ENCODE measurements at places on chromosomes 13 and 19.

DNA sequence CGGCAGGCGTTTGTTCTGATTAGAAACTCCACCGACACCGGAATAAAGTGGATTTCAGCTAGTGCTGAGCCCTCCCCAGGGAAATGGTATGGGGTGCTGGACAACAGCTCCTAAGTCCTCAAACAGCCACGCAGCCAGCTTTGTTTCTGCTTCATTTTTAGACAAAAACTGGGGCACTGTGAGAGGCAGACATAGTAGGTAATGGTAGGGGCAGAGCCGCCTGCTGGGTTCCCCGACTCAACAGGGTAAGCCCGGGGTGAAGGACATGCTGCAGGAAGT lies 39.7 kb downstream of the CARS2 start:
- no peak for DNase-seq

- DNase-seq, result no peak
Observed at GRCh38 chr13:95710313-95710712, 33.4 kb downstream of the DNAJC3 start.

DNA sequence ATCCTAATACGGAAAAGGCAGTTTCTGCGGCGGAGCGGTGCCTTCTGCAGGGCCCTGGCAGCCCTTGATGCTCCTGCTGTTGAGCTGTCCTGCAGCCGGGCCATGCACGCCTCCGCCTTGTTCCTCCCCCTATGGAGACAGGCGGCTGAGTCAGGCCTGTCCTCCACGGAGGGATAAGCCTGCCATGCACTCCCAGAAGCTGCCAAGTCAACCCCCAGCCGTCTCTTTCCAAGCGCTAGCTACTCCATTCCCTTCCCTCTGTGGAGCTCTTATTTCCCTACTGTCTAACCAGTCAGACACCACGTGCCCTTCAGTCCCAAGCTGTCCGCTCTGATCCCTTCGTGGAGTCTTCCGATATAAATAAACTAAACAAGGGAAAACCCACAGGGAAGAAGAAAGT lies 197.0 kb downstream of the COL4A1 start:
- no peak for DNase-seq

GRCh38 chr19:15430526-15431120 lies 11.8 kb upstream of the AKAP8L start:
- DNase-seq, result no peak

DNA sequence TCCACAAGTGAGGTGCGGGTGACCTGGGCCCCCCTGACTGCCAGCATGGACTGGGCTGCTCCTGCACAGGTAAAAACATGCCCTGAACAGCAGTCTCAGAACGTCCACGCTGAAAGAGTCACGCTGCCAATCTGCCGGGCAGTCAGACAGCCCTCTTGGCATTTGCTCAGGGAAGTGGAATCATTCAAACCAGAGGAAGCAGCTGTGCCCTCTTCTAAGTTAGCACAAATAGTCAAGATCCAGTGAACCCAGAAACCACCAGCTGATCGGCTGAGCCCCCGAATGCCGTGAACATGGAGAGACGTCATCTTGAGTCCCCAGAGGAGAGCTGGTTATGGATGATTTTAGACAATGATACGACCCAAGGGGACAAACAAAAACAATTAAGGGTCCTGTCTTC lies 34.4 kb downstream of the KLF2 start:
- no peak for DNase-seq

- DNase-seq, result no peak
Observed at GRCh38 chr19:47485210-47485609, 1.2 kb upstream of the KPTN start.

DNA sequence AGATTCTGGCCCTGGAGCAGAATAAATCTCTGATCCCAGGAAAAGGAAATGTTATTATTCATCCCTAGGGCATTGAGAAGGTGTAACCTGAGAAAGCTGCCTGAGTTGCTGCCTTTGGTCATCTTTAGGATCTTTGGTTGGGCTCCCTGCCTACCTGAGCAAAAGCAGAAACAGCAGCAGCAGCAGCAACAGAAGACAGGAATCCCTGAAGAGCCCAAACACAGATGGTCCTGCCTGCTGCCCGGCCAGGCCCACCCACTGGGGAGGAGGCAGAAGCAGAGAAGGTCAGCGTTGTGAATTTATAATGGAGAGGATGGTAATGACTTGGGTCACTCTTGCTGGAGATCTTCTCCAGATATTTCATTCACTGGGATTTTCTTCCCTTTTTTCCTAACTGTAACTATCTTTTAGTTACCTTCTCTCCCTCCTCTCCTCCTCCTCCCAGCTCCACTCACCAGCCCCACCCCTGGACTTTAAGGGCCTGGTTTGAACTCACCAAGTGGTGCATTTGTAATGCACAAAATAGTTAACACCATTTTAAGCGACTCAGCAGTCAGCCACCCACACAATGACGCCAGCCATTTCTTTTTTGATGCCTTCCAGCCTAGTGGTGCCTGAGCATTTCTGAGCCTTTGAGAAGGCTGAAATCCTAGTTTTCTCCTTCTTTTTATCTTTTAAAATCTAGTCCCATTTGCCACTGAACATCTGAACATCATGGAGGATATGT lies 91.7 kb downstream of the HSPH1 start:
- no peak for DNase-seq

DNA sequence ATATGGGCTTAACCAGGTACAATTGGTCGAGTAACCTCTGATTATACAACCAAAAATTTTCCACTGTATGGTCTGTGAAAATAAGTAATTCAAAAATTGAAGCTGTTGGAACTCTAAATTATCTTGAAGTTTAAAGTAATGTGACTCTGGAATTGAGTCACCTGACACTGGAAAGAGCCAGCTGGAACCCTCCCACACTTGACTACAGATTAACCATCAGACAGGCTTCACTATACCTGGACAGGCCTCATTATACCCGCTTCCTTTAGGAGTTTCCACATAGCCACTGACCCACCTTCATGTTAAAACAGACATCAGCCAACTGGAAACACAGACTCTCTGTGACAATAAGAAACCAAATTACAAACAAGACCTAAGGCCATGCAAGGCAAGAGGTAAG lies 1.3 kb downstream of the ZNF433 start:
- DNase-seq, result no peak

GRCh38 chr19:42096255-42096837 lies 20.4 kb downstream of the ZNF574 start:
- no peak for DNase-seq

- DNase-seq, result no peak
Observed at GRCh38 chr13:60850526-60850925, 453.5 kb downstream of the TDRD3 start.

GRCh38 chr13:112938680-112939079 lies 30.3 kb upstream of the MCF2L start:
- DNase-seq, result no peak

GRCh38 chr13:33937373-33938098 lies 119.6 kb downstream of the RFC3 start:
- no peak for DNase-seq

DNA sequence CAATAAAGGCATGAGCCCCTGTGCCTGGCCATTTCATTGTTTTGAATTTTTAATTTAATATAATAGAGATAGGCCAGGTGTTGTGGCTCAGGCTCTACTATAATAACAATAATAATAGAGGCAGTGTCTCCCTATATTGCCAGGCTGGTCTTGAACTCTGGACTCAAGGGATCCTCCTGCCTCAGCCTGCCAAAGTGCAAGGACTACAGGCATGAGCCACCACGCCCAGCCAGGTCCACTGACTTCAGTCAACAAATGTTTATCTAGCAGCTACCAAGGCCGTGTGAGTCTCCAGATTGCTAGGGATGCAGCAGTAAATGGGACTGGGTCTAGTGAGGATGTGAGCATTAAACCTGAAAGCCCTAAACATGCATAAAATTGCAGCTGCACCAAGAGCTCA lies 13.8 kb upstream of the ILF3 start:
- no peak for DNase-seq

GRCh38 chr19:50717026-50717723 lies 2.4 kb downstream of the SHANK1 start:
- DNase-seq, result no peak

Data from stimulated activated CD8-positive, alpha-beta memory T cell treated with anti-CD3 and anti-CD28 coated beads, Interleukin-7, amount 100 ng/mL, for 24 hours (primary cell).